ENCODE measurements at places on chromosomes 4 and X.
A peak's percentile ranks its signal among the peaks of the same experiment; 100 is the strongest.

DNA sequence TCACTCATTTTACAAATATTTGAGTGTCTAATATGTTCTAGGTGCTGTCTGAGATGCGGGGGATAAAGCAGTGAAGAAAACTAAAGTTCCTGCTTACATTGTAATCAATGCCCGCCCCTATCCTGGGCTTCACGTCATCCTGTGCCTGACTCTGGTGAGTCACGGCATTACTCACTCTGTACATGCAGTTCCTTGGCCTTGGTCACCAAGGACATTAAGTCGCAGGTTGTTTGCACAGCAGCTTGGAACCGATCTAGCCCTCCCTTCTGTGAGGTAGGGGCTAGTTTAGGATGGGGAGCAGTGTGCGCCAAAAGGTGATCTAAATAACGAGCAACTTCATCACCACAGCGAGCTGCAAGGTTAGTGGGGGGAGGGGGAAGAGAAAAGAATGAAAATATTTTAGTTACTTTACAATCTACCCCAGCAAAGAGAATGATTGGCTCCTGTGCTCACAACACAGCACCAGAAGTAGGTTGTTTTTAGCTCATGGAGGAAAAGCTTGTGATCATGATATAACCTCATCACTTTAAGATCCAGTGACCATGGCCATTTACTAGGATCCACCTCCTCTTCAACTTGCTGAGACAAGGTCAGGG lies 48.0 kb upstream of the HDAC8 start:
- DNase-seq, result no peak

DNA sequence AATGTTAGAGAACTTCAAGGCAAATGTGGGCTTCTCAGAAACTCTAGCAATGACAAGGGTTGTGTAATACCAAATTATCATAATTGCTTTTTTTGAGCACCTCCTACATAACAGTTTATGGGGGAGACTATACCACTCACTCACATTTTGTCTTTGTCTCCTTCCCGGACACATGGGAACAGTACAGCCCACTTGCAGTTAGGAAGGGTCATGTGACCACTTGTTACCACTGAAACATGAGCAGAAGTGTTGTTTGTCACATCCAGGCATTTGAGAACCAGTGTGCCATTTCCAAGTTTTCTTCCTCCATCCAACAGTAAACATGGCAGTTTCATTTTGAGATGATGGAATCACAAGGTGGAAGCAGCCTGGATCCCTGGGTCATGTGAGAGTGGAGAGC lies 6.9 kb downstream of the MAGEA11 start:
- DNase-seq, result no peak

DNA sequence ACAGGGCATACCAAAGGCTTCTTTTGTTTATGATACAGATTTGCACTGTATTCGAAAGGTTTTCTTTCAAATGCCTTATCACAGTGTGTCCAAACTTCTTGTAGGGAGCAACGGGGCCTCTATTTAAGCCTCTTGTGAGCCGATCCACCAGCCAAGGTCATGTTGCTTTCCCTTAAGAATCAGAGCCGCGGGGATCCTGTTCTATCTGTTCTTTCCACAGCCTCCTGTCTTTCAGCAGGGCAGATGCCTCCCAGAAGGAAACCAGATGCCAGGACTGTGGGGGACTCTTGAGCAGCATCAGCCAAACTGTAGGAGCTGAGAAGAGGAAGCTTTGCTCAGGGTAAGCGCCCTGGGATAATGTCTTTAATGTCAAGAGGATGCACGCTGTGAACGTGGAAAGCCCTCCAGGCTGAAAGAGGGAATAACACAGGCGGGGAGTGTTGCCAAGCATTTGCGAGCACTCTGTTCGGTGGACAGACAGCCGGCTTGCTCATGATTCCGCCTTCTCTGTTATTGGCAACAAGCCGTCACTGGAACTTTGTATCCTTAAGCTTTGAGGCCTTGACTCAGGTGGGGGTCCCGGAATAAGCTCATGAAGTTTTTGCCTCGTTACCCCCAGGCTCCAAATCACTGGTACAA lies 279.8 kb upstream of the FRG1 start:
- DNase-seq, result no peak

DNA sequence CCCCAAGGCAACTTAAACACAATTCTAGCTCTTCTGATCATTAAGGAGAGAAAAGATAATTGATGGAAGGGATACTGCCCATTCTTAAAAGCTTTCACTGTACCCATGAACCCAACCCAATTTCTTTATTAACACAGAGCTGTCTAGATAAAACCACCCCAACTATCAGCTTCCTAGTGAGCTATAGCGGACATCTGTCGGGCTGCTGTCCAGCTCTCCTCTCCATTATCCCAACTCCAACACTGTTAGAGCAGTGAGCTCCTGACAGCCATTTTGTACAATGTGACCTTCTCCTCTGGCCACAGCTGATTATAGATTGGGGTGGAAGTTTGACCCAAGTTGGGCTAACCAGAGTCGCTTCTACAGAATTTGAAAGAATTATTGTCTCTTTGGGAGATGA lies 66.1 kb downstream of the HADH start:
- DNase-seq, result no peak

DNA sequence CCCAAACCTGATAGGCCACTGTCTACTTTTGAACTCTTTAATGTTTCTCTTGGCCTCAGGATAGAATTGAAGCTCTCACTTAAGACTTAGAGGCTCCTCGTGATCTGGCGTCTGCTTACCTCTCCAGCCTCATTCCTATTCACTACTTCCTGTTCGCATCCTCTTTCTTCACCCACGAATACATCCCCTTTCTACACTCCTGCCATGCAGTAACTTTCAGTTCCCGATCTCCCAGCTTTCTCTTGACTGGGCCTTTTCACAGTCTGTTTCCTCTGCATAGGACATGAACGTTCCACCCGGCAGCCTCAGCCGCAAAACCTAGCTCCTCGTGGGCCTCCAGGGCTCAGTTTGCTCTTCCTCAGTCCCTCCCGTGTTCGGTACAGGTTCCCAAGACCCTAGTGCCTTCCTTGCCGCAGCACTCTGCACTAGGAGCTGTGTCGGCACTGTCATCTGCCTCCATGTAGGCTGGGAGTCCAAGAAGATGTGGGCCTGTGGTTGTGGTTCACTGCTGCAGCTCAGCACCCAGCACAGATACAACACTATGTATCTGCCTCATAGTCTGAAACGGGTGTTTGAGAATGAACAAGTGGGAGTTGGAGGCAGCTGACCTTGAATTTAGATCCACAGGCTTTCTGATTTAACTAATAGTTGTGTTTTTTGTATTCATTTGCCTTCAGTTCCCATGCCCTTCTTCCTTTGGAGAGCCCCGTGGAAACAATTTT lies 15.8 kb downstream of the RPL39 start:
- no peak for DNase-seq

- DNase-seq, result no peak
These were observed 4.5 kb downstream of the CXXC4 start for GRCh38 chr4:104490096-104490769.

GRCh38 chr4:76993787-76994641 lies 44.5 kb downstream of the SEPTIN11 start:
- no peak for DNase-seq

GRCh38 chr4:22794732-22795131 lies 102.0 kb downstream of the GBA3 start:
- DNase-seq, result no peak

GRCh38 chrX:28847423-28847822 lies 260.2 kb downstream of the IL1RAPL1 start:
- no peak for DNase-seq

DNA sequence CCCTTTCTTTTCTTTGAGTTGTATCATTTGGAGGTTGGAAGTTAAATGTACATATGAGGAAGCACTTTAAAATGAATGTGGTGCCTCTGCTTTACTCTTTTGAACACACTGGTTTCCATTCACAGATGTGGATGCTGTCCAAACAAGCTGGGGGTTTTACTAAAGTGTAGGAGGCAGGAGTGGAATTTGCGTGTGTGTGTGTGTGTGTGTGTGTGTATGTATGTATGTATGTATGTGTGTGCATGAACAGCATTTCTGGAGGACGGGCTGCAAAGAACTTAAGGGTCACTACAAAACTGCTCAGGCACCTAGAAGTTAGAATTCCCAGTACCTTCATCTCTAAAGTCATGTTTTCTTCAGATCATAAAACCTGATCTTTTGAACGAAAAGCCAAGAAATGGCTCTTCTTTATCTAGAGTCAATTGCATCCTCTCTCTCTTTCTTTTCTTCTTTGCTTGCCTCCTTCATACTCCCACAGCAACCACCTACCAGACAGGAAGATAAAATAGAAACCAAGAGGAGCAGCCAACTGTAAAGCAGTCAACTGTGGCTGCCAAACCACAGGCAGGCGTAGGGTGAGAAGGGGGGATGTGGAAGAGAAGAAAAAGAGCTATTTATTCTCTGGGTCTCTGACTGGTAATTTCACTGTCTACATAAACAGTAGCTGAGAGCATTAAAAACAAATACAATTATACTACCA lies 177.0 kb upstream of the RASGEF1B start:
- DNase-seq, result no peak

DNA sequence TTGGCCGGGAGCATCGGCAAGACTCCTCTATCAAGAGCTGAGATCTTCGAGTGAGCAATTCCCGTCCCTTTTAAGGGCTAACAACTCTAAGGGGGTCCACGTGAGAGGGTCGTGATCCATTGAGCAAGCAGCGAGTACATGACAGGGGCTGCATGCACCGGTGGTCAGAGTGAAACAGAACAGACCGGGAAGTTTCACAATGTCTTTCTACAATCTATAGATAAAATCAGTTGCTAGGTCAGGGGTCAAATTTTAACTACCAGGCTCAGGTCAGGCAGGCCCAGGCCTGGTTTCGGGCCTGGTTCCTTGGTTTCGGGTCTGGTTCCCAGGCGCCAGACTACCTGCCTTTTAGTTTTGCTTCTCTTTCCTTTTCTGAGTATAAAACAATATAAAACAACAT lies 160.1 kb downstream of the PTCHD1 start:
- DNase-seq, result peak; percentile 59

GRCh38 chrX:150184491-150184890 lies 178.6 kb upstream of the MAMLD1 start:
- DNase-seq, result no peak

DNA sequence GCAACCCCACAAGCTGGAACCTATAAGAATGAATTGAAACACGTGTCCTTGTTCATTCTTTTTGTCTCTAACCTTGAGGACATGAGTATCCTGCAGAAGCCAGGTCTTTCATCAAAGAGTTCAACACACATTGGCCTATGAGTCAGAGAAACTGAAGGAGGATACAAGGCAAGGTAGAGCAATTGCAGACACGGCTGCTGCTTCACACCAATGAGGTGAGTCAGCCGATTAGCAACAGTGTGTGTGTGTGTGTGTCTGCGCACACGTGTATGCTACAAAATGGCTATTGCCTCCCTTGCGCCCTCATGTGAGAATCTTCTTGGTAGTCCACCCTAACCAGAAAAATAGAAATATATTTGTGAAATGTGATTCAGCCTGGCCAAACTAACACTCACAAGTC lies 1477.7 kb upstream of the IGFBP7 start:
- peak; percentile 1 for DNase-seq

GRCh38 chr4:82421796-82422560 lies 8.3 kb downstream of the HNRNPDL start:
- DNase-seq, result peak; percentile 19

DNA sequence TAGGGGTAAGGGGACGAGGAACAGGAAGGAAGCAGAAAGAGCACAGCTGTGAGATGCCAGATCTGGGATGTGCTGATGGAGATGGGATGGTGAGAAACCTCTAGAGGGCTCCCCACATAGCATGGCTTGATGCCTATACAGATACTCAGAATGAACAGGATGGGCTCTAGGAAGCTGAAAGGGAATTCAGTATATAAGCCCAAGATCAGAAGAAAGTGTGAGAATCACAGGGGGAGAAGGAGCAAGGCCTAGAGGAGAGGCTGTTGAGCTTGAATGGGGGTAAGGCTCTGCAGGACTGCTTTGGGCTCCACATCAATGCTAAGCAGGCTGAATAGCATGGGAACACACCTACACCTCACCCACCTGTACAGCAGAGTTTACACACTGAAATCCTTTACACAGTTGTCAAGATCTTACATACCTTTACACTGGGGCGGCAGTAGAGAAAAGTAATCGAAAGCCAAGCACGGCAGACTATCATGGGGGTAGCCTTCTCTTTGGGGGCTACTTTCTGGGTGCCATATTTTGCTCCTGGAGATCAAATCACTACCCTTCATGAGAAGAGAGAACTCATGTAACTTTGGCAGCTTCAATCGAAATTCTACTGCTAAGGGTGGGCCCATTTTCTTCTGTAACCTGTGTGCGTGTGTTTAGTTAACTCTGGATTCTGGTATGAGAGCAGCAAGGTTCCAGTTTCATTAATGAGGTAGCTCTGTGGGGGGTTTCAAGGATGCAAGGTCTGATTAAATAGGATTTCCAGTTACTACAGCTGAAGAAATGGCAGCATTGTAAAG lies 30.6 kb downstream of the HOPX start:
- no peak for DNase-seq

DNA sequence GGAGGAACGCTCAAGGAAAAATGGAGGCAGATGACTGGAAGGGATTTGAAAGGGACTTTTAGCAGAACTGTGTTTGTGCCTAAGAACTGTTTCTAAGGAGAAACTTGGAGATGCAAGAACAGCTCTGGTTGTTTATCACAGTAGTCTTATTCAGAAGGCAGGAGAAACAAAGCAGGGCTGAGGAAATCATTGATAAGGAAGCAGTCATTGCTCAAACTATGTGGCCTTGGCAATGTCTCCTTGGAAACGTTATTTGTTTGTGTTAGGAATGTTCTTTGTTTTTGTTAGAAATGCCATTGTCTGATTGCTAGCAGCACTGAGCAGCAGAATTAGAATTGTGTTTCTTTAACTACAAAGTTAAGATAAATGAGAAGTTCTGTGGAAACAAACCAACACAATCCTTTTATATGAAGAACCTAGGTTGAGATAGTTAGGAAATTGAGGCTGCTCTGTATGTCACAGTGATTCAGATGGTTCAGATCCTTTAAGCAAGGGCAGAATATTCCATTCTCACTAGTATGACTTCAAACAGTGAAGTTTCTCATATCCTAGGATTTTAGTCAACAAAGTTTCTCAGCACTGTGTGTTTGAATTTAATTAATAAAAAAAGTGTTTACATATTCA lies 1191.3 kb upstream of the IGFBP7 start:
- no peak for DNase-seq

- no peak for DNase-seq
These were observed 318.9 kb upstream of the F9 start for GRCh38 chrX:139211568-139212182.

GRCh38 chr4:47287735-47288134 lies 175.8 kb downstream of the COMMD8 start:
- no peak for DNase-seq
